Smooth muscle cell of the coronary artery (primary cell): ENCODE measurements at places on chromosomes 5 and 9. TPM values are rescaled to one million over a fixed set of nuclear protein-coding genes. Genes with fewer than 3 reads are reported as not detected.

Gene P4HA2
- total RNA-seq: 256 and 317 TPM in 2 replicates

Gene AK8
- total RNA-seq: 0.15 and 0.23 TPM in 2 replicates

Gene TAS2R1
- total RNA-seq: not detected in 2 replicates

Gene PCDHGB2
- 1.6 and 2.0 TPM in 2 replicates for total RNA-seq

Gene PTGDS
- total RNA-seq: 1.1 and 33.0 TPM in 2 replicates

Gene SEC24A
- total RNA-seq: 12.3 and 20.4 TPM in 2 replicates

Gene SPINK7
- total RNA-seq: not detected in 2 replicates

Gene BARX1
- not detected in 2 replicates for total RNA-seq

Gene SEMA4D
- under 0.01 and 1.2 TPM in 2 replicates for total RNA-seq

Gene TRIM36
- 0.12 and 0.15 TPM in 2 replicates for total RNA-seq

Gene CYSRT1
- 0.12 and 0.30 TPM in 2 replicates for total RNA-seq

Gene PCDHGA4
- 3.2 and 4.4 TPM in 2 replicates for total RNA-seq

Gene ACSL6
- 0.12 TPM in 1 of 2 replicates, not detected in the other for total RNA-seq

Gene SPINK4
- not detected in 2 replicates for total RNA-seq

Gene CYLC2
- total RNA-seq: not detected in 2 replicates

Gene SLC45A2
- 0.35 TPM in 1 of 2 replicates, not detected in the other for total RNA-seq

Gene CKMT2
- 2.5 and 12.8 TPM in 2 replicates for total RNA-seq

Gene CDKN2B-AS1
- total RNA-seq: 2.7 and 2.9 TPM in 2 replicates
